ENCODE measurements at places on chromosomes 4 and X.

DNA sequence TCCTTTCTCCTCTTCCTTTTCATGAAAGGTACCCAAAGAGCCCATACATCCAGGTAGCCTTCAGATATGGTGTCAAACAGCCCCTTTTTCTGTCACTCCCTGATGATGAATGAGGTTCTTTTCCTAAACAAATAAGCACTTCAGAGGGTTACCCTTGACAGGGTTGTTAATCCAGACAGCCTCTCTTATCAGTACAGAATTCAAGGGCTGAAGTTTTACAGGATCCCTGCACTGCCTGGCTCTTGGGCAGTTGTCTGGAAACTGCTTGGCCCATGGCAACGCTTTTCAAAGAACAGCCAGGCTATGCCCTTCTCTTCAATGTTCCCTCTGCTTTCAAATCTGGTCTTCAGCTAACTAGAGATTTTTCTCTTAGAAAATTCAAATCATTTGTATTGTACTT, 352.6 kb upstream of the FAM241A start:
- no peak for DNase-seq

- DNase-seq: no peak
These were observed 76.2 kb downstream of the STARD8 start for GRCh38 chrX:68723491-68724155.

DNA sequence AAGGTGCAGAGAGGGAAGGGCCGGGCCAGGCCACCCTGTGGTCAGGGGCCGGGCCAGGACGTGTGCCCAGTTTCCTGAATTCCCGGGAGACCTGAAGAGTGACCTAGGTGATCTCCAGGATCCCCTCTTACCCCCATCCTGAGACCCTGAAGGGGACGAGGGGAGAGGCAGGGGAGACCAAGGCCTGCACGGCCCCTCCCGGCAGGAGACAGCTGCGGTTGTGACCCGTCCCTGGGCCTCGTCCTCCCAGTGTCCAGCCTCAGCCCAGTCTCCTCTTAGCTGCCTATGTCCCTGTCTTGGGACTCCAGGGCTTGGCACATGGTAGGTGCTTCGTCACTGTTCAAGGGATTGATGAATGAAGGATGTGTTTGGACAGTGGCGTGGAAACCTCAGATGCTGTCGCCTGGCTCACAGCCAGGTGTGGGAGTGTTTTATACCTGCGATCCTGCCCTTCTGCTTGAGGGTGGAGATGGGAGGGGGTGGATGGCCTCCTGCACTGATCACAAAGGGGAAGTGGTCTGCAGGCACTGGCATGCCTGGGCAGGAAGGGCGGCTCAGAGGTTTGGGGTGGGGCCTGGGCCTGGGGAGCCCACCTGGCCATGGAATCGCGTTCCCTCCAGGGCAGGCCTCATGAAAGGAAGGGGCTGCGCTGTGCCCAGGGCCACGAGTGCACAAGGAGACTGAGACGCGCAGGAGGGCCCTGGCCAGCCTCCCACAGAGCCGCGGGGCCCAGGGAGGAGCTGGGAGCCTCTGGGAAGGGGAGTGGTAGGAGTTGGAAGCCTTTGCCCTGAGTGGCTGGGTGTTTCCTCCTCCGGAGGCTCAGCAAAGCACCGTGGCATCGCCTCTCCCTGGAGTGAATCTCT, 6.9 kb downstream of the SH3TC1 start:
- no peak for DNase-seq

DNA sequence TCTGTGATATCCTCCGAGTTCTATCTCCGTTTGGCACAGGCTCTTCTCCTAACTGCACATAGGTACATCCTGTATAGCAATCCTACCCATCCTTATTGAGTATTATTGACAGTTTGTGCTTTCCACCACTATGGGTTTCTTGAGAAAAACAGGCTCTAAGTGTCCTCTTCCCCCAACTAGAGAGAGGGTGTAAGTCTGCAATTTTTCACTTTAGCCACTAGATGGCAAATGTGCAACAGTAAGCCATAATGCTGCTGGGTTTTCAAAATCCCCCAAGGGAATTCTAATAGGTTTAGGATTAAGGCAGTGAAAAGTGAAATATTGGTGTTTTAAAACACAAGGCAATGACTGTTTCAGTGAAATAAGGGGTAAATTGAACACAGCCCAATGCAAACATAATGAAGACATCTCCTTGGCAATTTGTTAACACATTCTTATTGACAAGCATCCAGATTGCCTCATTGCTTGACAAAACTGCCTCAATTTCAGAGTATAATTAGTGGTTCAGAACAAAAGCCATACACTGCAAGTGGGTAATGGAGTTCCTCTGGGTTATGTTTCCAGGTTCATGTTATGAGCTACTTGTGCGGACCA, 239.0 kb upstream of the HTR2C start:
- DNase-seq: peak; percentile 1

GRCh38 chr4:28421221-28421620, 1560.6 kb downstream of the STIM2 start:
- no peak for DNase-seq
